ENCODE measurements at places on chromosomes 3 and 15.
A peak's percentile ranks its signal among the peaks of the same experiment; 100 is the strongest.

- no peak for DNase-seq
Measured at GRCh38 chr3:146921693-146922092, 316.5 kb upstream of the PLSCR5 start.

- DNase-seq = peak; percentile 30
Measured at GRCh38 chr15:66085128-66085527, 168.4 kb downstream of the MEGF11 start.

- DNase-seq = no peak
Measured at GRCh38 chr3:25897019-25897418, 107.1 kb downstream of the OXSM start.

DNA sequence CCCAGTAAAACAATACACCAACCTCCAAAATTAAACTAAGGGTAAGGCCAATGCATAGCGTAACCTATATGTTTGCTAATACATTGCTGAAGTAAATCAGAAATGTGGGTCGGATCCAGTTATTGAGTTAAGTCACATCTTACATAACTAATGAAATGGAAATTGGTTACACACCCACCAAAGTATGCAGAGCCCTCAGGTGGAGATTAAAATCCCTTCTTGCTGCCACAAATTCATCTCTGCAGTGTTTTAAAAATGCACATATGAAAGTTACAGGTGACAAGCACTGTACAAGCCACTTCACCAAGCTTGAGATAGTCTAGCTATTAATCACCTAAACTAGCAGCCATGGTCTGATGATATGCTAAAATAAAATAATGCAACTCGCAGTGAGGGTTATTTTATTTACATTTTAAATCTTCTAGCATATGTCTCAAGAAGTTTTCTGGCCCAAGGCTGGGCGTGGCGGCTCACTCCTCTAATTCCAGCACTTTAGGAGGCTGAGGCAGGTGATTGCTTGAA lies 130.6 kb downstream of the AQP9 start:
- no peak for DNase-seq

DNA sequence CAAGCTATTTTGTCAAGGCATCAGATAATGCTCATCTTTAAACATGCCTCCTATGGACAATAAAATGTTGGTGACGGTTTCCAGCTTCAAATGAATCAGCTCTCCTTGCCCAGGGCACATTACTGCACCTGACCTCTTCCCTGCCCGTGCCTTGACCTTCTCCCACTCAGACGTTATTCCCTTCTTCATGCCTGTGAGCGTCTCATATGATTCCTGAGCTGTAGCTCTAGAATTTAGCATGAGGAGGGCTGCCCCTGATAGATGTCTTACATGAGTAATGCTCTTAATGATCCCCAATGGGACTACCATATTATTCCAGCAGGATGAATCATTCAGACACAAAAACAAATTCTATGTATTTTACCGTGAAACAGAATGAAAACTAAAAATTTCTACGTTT lies 762.7 kb downstream of the ROBO1 start:
- no peak for DNase-seq

- DNase-seq = peak; percentile 74
Measured at GRCh38 chr3:179432021-179432420, 19.2 kb downstream of the GNB4 start.

DNA sequence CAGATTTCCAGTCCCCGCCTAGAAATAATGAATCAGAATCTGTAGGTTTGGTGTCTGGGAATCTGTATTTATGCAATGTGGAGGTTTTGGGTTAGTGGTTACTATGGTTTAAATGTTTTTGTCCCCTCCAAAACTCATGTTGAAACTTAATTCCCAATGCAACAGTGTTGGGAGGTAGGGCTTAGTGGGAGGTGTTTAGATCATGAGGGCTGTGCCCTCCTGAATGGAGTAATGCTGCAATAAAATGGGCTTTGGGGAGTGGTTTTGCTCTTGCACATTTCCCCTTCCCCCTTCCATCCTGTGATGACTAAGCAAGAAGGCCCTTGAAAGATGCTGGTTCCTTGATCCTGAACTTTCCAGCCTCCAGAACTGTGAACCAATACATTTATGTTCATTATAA lies 9.2 kb upstream of the RFC4 start:
- DNase-seq = peak; percentile 60

- peak; percentile 88 for DNase-seq
Measured at GRCh38 chr3:197186887-197187588, 111.4 kb downstream of the DLG1 start.

DNA sequence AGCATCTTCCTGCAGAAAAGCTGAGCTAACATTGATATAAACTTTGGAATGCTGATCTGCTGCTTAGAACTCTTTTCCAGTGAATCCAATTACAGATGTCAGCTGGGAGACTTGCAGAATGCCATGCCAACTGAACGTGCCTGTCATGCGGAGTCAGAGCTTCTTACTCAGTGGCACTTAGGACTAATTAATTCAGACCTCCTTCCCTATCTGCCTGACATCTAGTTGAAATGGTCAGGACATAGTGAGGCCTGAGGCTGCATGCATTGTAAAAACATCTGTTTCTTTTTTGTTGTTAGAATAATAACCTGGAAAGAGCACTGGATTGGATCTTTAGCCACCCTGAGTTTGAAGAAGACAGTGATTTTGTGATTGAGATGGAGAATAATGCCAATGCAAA lies 112.6 kb downstream of the USP13 start:
- no peak for DNase-seq

GRCh38 chr3:71211083-71211482 lies 372.4 kb downstream of the FOXP1 start:
- DNase-seq = no peak

DNA sequence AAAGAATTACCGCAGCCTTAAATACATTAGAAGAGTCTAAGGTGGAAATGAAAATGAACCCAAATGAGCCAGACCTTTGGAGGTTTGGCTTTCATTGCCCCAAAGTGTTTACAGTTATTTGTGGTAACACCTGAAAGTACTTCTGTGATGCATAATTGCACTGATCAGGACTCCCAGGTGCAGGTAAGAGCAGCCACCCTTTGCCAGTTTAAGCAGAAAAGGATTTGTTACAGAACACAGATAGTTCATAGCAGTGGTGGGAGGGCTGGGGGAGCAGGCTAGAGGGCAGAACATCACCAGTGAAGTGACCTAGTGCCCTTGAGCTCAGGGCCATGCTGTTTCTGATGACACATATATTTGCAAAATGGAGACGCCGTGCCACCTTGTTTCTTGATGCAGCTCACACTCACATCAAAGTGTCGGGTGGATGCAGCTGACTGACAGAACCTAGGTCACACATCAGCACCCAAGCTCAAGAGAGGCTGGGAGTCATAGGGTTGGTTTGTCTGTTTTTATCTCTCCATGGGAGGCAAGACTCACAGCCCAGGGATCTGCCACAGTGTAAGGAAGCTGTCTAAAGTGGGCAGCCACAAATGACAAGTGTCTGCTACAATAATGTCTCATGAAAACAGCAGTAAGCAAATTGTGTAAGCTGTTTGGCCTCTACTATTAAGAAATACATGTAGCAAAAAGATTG lies 49.1 kb downstream of the NEK11 start:
- DNase-seq = no peak

DNA sequence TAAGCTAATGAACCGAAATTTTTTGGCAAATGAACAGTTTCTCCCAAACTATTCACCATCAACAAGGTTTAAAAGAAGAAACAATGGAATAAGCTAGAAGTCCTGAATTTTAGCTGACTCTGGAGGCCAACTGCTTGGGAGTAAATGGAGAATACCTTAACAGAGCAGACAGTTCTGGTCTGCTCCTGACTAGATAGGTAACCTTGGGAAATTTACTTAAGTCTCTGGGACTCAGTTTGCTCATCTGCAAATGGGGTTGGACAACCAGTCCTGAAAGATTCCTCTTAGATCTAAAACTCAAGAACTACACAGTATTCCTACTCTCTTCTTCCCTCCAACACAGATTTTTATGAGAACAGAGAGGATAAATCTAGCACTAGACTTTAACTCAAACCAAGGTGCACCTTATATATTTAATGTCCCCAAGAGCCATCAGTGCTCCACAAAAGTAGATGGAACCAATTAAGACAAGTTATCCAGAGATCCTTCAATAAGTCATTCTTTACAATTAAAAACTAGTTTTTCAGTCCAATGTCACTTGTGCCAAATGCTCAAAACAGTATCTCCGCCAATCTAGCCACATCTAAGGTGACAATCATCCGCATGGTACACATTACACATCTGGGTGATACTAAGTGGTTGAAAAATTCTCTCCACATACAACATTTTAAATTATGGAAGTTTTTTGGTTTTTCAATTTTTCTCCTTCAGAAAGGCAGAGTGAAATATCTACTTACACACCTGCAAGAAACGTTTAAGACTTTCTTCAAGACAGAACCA lies 1.5 kb downstream of the RHOA start:
- no peak for DNase-seq

DNA sequence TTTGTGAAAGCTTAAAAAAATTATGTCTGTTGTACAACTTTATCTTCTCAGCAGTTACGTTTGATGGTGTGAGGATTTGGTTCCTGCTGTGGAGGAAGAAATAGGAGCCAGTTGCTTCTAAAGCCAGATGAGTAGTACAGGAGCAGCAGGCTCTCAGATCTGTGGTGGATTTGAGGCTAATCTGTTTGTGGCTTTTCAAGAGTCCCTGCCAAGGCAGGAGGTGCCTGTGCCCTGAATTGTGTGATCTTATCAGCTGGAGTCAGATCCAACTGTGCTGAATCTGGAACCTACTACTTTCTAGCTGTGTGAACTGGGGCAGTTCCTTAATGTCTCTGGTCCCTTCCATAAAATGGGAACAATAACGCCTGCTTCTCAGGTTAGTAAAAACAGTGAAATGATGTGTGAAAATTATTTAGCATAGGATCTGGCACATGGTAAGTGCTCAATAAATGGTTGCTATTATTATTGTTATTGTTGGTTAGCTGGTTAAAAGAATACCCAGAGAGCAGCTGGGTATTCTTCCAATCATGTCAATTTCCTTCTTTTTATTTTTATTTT lies 7.7 kb downstream of the CLDN11 start:
- DNase-seq = no peak

DNA sequence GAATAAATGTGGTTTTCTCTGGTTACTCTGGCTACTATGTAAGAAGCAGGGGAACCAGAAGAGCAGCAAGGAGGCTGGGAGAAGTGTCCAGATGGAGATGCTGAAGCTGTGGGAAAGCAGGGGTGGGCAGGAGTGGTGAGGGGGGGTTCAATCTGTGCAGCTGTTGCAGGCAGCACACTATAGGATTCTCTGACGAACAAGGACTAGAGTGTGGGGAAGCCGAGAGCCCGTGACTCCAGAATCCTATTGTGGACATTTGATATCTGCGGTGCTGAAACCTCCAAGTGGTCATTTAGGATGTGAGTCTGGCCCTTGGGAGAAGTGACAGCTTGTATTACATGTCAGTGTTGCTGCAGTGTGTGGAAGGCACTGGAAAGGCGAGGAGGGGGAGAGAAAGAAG lies 60.5 kb downstream of the GABRB3 start:
- no peak for DNase-seq

DNA sequence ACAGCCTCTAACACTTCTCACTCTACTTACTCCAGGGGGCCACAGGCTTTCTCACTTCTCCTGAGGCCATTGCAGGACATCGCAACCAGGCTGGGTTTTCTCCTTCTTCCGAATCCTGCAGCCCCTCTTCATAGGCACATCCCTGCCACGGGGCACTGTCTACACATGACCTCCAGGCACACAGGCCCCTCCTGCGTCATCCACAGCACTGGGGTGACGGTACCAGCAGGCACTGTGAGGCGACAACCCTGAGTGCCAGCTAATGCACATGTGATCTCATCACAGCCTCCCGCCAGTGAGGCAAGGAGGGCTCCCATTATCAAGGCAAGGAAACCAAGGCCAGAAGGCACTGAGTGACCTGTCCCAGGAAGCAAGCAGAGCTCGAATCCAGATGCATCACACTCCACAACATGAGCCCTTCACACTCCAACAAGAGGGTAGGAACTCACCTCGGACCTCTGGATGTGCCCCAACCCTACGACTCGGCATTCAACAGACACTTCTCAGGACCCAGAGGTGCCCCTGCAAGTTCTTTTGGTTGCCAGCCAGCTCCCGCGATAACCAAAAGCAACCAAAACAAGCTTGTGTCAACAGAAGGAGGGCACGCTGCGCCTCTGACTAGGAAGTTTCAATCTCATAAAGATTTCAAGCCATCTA lies 16.7 kb downstream of the FAM174B start:
- no peak for DNase-seq

DNA sequence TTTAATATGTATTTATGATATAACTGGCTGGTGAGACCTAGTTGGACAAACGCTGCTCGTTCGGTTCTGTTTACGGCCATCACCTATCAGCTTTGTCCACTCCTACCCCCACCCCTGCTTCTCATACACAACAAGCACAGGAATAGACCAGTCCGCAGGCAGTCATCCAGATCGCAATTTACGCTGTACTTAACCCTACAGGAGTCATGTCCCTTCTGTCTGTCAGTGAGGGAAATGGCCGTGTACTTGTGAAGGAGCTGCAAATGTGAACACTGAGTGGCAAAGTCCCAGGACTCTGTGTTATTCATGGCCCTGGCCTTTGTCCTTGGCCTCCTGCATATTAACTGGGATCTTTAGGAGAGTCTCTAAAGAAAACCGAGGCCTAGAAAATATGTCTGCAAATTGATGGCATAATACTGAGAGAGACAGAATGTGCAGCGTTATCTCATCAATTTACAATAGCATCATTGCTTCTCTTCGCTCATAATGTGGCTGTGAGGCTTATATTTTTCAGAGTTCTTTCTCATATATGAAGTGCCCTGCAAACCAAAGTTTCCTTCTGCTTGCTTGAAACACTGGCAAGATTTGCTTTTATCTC lies 7.2 kb upstream of the ABHD10 start:
- no peak for DNase-seq

DNA sequence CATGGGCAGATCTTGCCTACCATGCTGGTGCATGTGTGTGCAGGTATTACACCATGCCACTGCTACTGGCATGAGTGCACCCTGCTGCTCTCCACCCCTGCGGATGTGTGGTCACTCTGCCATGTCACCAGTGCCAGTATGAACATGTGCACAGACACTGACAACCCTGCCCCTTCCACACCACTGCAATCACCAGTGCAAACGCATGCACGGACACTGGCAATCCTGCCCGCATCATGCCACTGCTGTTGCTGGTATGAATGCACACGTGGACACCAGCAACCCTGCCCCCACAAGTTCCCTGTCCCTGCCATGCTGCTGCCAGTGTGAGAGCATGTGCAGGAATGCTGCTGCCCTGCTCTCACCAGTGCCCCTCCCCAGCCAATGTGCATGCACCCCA lies 24.8 kb upstream of the TUBGCP5 start:
- no peak for DNase-seq

- no peak for DNase-seq
Measured at GRCh38 chr3:4906107-4906621, 73.1 kb upstream of the BHLHE40 start.

DNA sequence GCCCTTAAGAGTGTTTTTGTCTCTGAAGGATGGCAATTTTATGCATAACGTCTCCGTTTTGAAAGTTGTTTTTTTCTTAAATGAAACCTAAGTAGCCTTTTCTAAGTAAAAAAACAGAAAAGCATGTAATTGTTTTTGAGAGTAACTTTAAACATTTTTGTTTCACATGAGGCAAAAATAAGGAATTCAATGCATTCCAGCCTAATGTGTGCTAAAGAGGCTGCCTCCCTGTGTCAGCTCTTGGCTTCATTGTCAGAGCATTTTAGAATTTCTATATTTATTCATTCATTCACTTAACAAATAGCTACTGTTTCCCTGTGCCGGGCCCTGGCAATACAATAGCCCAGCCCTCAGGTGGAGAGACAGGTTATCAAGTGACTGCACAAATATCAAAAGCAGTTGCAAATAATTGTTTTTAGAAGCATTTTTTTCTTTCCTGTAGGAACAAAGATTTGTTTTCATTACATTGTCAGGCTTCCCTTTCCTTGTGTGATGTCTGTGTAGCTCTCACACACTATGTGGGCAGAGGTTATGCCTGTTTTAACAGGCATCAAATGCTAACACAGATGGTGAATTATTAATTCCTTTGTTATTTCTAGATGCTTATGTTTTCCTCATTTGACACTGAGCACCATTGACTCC lies 81.9 kb downstream of the CCK start:
- DNase-seq = no peak

All from suppressor macrophage treated with lipopolysaccharide for 1 hour (primary cell).